NCI-H510A treated with DMSO at 0.1 percent for 48 hours (cell line): ENCODE measurements at places on chromosomes 6 and 20.

DNA sequence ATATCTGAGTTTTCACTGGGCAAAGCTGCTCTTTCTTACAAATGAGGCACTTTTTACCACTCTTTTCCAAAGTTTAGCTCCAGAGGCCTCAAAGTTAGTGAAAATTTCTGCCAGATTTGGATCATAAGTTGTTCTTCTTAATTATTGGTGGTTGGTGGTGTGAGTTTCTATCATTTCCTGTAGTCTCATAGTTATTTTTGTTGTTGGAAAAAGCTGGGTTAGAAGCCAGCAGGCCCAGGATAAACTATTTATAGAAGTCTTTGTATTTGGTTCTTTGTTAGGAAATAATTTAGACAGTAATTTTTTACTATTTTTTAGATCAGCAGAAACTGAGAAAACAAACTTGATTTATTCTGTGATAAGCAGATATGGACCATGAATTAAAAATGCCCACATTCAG lies 10.6 kb downstream of the PFDN4 start:
- no peak for DNase-seq

GRCh38 chr6:111105578-111105977 lies 18.3 kb downstream of the SLC16A10 start:
- DNase-seq = peak; percentile 34

DNA sequence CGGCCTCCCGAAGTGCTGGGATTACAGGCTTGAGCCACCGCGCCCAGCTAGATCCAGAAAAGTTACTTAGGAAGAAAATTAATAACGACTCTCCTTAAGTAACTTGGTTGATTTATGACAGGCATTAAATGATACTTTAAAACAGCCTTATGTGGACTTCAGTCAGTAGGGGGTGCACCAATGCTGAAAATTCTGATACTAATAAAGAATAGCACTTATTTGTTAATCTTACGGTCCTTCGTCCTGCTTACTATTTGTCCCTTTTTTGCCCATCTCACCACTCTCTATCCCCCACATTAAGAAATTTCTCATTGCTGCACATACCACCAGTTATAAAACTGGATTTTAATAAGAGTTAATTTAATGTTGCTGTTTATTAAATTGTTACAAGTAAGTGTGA lies 12.7 kb upstream of the PRELID3B start:
- no peak for DNase-seq

DNA sequence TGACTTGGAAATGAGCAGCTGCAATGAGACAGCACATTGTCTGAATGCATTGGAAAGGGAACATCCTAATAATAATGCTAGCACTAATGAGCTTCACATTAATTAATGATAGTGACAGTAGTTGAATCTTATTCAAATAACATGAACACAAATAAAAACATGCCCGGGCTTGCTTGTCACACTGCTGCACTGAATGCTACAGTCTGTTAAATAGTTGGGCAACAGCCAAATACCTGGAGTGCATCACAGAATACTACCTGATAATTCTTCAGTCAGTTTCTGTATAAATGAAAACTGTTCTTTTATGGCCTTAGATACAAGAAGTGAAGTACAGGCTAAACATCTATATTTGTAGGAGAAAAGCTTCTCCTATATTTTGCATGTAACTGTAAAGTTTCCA lies 458.7 kb downstream of the RNF144B start:
- no peak for DNase-seq

- DNase-seq = no peak
Observed at GRCh38 chr6:84785671-84786070, 21.3 kb upstream of the TBX18 start.

- peak; percentile 45 for DNase-seq
Observed at GRCh38 chr6:36340618-36341454, 4.1 kb upstream of the BNIP5 start.

DNA sequence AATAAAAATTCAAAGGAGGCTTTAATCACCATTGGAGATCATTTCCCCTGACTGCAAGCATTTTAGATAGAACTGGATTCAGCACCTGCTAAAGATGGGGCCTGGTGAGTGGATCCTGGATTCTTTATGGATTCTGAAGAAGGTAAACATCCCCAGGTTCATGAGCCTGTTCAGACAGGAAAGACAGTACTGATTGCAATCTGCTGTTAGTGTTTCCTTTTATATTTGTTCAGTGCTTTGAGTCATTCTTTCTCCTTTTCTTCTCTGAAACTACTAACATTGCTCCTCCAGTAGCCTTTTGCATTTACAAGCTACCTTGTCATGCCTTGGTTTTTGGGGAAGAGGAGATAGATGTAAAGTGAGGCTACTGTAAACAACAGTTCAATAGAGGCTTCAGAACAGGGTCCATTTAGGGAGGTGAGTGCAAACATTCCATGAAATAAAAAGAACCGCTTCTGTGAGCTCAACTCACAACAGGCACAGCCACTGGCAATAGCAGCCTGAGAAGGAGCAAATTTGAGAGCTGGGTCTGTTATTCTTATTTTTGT lies 66.4 kb upstream of the PRL start:
- DNase-seq = peak; percentile 86

DNA sequence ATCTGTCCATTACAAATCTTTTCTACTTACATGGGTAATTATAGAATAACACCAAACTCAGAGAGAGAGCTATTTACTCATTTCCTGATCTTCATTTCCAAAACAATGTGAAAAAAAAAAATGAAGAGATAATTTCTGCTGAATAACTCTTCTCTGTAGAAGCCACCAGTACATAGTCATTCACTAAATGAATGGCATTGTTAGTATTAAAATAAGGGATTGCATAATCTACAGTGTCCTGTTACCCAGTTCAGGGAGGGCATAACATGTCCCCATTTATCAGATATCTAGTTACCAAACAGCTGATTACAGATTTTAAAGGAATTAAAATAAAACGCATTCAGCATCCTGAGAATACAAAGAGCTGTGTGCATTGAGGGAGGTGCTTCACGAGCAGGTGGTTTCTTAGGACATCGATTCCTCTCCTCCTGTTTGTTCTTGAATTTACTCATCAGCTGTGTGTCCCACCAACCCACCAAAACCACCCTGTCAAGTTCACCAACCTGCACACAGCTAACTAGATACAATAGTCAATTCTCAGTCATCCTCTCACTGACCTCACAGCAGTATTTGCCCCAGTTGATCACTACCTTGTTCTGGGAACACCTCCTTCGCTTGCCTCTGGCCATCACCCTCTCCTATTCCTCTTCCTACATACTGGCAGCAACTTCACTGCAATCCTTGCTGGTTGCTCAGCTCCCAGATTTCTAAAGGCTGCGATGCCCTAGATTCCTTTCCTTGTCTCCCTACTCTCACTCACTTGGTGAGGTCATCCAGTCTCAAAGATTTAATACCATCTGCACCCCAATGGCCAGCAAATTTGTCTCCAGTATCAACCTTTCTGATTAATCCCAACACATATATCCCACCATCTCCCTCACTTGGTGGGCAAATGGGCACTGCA lies 18.7 kb downstream of the CNKSR3 start:
- no peak for DNase-seq

DNA sequence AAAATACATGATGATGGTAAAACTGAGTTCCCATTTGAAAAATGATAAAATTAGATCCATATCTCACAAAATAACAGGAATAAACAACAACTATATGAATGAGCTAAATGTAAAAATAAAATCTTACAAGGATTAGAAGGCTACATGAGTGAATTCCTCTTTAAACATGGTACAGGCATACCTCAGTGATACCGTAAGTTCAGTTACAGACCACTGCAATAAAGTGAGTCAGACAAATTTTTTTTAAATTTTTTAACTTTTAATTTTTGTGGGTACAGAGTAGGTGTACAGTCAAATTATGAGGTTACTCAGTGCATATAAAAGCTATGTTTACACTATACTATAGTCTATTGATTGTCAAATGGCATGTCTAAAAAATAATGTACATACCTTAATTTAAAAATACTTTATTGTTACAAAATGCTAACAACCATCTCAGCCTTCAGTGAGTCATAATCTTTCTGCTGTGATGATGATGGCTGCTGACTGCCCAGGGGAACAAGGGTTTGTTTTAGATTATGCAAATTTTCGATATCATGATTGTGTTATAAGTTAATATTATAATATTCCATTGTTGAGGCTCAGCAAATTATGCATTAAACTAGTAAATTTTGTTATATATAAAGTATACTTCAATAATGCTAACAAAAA lies 222.8 kb upstream of the RUNX2 start:
- no peak for DNase-seq

DNA sequence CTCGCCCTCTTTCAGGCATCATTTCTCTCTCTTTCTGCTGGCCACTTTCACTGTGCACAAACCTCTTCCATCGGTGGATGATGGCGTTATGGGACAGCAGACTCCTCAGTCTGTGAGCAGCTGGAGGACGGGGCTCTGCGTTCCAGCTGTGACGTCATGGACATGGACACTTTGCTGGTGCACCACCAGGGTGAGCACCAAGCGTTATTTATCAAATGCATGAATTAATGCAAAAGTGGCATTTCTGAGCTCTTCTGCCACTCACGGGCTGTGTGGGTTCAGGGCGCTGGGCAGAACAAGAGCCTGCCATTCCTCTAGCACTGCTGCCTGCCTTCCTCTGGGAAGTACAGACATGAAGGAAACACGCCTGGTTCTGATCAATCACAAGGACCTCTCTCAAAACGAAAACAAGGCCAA lies 82.9 kb upstream of the MPC1 start:
- DNase-seq = no peak

DNA sequence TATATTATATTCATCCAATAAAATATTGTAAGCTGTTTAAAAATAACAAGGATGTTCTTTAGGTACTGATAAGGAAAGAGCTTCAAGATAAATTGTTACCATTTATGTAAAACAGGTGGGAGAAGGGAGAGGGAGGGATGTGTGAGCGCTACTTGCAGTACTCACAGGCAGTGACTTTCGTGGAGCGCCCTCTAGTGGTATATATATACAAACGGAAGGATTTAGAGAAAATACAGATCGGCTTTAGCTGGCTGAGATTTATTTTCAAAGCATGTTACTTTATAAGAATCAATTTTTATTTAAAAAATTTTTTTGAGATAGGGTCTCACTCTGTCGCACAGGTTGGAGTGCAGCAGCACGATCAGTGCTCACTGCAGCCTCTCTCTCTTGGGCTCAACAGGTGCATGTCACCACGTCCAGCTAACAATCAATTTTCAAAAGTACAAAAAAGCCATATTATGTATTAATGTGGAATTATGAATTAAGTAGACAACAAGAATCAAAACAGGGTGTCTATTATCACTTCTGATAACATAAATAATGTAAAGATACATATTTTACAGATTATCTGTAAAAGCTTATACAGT lies 3.3 kb upstream of the MOG start:
- DNase-seq = peak; percentile 83

GRCh38 chr6:193180-193579 lies 99.1 kb upstream of the DUSP22 start:
- no peak for DNase-seq

GRCh38 chr20:36344517-36345132 lies 38.5 kb downstream of the DLGAP4 start:
- no peak for DNase-seq

- no peak for DNase-seq
Observed at GRCh38 chr6:37058084-37058586, 52.7 kb downstream of the FGD2 start.

GRCh38 chr20:14093652-14094051 lies 98.3 kb downstream of the MACROD2 start:
- DNase-seq = peak; percentile 97

GRCh38 chr6:158488065-158488464 lies 71.8 kb upstream of the TMEM181 start:
- DNase-seq = no peak

GRCh38 chr6:105872249-105872648 lies 213.9 kb upstream of the PRDM1 start:
- no peak for DNase-seq

- DNase-seq = peak; percentile 43
Observed at GRCh38 chr6:153131037-153131981, at the start of gene RGS17. Gene RGS17 (minus strand): TSS chr6:153131282. CDS start chr6:153044018, 87,264 bp downstream.

DNA sequence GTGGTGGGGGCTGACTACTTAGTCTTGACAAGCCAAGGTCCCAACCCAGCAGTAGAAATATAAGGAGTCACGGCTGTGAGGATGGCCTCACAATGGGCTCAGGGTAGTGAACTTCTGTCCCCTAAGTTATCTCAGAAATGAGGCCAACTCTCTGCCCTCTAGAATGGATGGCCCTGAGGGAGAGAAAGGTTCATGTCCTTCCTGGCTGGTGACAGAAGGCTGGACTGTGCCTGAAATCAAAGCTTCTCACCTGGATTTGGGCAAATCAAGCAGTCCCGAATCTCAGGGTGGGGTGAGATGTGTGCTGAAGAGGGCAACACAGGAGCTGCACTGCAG lies 12.7 kb downstream of the RRP36 start:
- DNase-seq = no peak

GRCh38 chr6:139597087-139597763 lies 222.8 kb upstream of the CITED2 start:
- DNase-seq = no peak

- DNase-seq = no peak
Observed at GRCh38 chr6:3857468-3858456, 8.6 kb downstream of the FAM50B start.

DNA sequence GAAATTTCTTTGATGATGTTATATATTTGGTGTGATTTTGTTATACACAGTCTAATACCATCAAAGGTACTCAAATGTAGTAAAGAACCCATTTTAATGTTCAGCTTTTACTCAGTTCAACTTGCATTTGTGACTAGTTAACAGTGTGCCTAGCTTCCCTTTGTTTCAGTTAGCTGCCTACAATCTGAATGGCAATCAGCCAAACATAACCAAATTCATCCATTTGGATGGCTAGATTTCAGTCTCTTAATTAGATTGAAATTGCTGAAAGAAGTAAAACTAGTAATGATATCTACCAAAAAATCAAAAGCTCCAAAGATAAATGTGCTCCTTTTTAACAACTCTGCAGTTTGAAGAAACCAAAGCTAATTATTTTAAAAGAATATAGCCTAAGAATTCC lies 6.9 kb downstream of the EPHA7 start:
- no peak for DNase-seq

GRCh38 chr6:13457577-13457976 lies 29.8 kb downstream of the GFOD1 start:
- DNase-seq = no peak

- no peak for DNase-seq
Observed at GRCh38 chr20:61934716-61935530, 130.8 kb downstream of the TAF4 start.

GRCh38 chr6:130622142-130622541 lies 205.1 kb upstream of the SMLR1 start:
- no peak for DNase-seq

DNA sequence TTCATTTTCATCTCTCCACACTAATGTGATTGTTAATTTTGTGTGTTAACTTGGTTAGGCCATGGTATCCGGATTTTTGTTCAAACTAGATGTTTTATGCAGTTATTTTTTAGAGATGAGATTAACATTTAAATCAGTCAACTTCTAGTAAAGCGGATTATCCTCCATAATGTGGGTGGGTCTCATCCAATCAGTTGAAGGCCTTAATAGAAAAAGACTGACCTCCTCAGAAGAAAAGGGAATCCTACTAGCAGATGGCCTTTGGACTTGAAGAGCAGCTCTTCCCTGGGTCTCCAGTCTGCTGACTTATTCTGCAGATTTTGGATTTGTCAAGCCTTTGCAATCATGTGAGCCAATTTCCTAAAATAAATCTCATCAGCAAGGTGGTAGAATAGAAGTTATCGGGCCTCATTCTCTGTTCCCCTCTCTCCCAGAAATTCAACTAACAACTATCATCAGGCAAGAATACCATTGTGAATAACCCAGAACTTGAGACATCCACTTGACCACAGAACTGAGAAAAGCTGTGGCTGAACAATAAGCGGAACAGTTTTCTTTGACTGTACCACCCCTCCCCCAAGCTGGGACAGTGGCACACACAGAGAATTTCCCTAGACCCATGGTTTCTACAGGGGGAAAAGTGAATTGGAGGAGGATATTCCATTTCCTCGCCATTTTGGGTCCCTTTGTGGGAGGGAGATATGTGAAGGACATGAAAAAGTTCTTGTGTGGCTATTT lies 323.0 kb downstream of the UTRN start:
- DNase-seq = no peak
